Nephron progenitor cell (in vitro differentiated cells): ENCODE measurements at places on chromosomes 3 and 15.
A peak's percentile ranks its signal among the peaks of the same experiment; 100 is the strongest.

GRCh38 chr3:43400781-43401730 is 114.7 kb downstream of the SNRK start:
- H3K4me1 ChIP-seq = peaks cover 9% of the 10 kb centered on the region
- no peak overlapping the region for H3K4me3 ChIP-seq
- DNase-seq = no peak
- H3K27me3 ChIP-seq = no peaks in the 10 kb centered on the region
- H3K36me3 ChIP-seq = no peaks in the 10 kb centered on the region

GRCh38 chr3:163809540-163809993 is 1268.7 kb downstream of the SI start:
- no peak for DNase-seq
- H3K27ac ChIP-seq = peak overlapping the region; percentile 54
- no peaks in the 10 kb centered on the region for H3K27me3 ChIP-seq
- H3K4me3 ChIP-seq = no peak overlapping the region
- H3K4me1 ChIP-seq = no peaks in the 10 kb centered on the region

GRCh38 chr3:108736821-108737220 is 20.4 kb downstream of the RETNLB start:
- no peaks in the 10 kb centered on the region for H3K27me3 ChIP-seq
- H3K4me1 ChIP-seq = no peaks in the 10 kb centered on the region

GRCh38 chr15:83203543-83203942 is 4.1 kb downstream of the HDGFL3 start:
- H3K4me1 ChIP-seq = peaks cover 45% of the 10 kb centered on the region
- H3K4me3 ChIP-seq = peak overlapping the region; percentile 45
- peaks cover 27% of the 10 kb centered on the region for H3K36me3 ChIP-seq
- H3K27ac ChIP-seq = no peak overlapping the region
- no peak for DNase-seq
- no peaks in the 10 kb centered on the region for H3K27me3 ChIP-seq

DNA sequence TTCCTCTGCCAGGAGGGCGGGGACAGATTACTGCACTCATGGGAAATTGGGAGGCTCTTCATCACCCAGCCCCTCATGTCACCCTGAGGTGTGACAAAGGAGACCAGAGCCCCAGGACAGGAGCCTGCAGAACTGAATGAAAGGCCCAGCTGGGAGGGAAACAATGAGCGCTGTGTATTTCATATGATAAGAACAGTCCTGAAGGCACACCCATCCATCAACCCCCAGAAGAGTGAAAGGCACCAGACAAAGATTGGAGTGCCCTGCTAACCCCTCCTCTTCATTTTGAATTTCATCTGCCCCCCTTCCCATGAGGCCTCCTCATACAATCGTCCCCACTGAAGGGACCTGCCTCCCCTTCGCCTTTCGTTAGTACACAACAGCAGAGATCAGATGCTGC is 160.0 kb upstream of the PRICKLE2 start:
- peaks cover 6% of the 10 kb centered on the region for H3K4me1 ChIP-seq
- H3K36me3 ChIP-seq = peaks cover 10% of the 10 kb centered on the region
- H3K4me3 ChIP-seq = no peak overlapping the region
- peak overlapping the region; percentile 20 for H3K27ac ChIP-seq
- no peak for DNase-seq

DNA sequence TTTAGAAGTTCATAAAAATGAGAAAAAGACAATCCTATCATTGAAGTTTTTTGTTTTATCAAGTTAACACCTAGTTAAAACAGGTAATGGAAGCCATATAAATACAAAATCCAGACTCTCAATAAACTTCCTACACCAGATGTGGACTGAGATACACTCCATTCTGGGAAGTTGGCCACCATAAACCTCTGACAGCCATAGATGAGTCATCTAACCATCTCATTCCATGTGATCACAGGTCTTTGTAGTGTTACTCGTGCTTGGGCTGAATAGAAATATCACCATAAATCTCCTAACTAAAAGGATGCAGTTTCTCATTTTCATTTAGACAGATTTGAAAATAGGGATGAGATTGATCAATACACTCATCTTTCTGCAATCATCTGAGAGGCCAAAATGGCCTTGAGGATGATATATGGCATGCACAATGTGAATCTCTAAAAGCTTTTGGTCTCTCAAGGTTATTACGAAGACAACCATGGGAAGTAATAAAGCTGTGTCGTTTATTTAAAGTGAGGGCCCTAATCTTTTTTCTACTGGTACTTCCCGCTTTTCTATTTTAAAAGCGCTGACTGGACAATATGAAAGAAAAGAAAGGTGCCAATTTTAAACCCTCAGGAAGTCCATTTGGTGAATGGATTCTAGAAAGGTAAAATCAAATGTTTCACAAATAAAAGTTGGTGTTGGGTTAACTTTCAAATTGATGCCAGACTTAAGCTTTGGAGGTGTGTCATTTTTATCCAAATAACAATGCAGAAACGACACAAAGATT is 155.5 kb downstream of the POLR2M start:
- H3K4me1 ChIP-seq = peaks cover 22% of the 10 kb centered on the region
- H3K4me3 ChIP-seq = no peak overlapping the region
- H3K36me3 ChIP-seq = no peaks in the 10 kb centered on the region
- no peak overlapping the region for H3K27ac ChIP-seq
- H3K27me3 ChIP-seq = peaks cover 3% of the 10 kb centered on the region

DNA sequence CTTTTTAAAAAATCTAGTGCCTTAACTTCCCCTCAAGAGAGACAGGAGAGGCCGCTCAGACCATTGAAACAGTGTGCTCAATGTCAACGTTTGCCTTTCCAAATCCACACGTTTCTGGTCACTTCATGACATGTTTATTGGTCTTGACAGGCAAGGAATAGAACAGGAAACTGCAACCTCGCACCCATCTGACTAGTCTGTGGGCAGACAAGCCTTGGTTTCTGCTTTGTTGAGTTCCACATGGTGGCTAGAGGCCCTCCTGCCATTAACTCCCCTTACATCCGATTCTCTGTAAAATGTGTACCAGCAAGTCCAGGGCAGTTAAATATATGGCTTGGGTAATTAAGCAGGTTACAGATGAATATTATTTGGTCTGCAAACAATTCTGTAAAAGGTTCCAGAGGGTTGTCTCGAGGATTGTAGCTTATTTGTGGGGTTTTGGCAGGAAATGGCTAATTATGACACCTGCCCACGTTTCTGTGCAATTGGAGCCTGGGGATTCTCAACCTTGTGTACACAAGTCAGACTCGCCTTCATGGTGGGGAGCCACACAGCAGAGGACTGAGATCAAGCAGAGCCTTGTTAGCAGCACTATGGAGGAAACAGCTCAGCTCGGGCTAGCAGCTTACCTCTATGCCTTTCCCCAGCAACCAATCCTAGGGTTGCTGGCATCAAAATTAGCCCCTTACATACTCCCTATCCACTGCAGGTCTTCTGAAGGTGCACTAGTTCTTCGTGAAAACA is 317.5 kb upstream of the IGF1R start:
- H3K36me3 ChIP-seq = no peaks in the 10 kb centered on the region
- H3K27ac ChIP-seq = no peak overlapping the region
- H3K4me3 ChIP-seq = no peak overlapping the region
- H3K27me3 ChIP-seq = peaks cover 13% of the 10 kb centered on the region

DNA sequence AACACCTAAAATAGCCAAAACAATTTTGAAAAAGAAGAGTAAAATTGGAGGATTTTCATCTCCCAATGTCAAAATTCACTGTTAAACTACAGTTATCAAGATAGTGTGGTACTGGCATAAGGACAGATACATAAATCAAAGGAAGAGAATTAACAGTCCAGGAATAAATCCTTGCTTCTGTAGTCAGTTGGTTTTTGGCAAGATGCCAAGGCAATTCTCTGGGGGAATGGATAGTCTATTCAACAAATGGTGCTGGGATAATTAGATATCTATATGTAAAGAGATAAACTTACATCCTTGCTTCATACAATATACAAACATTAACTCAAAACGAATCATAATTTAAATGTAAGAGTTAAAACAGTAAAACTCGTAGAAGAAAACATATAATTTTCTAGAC is 57.9 kb upstream of the SELENOK start:
- H3K27me3 ChIP-seq = peaks cover 7% of the 10 kb centered on the region
- peaks cover 9% of the 10 kb centered on the region for H3K36me3 ChIP-seq
- H3K27ac ChIP-seq = no peak overlapping the region
- no peaks in the 10 kb centered on the region for H3K4me1 ChIP-seq

- no peaks in the 10 kb centered on the region for H3K4me1 ChIP-seq
- DNase-seq = no peak
- no peaks in the 10 kb centered on the region for H3K27me3 ChIP-seq
- H3K36me3 ChIP-seq = peaks cover 28% of the 10 kb centered on the region
- no peak overlapping the region for H3K4me3 ChIP-seq
These were observed 47.1 kb upstream of the MAPKBP1 start for GRCh38 chr15:41727143-41727542.

DNA sequence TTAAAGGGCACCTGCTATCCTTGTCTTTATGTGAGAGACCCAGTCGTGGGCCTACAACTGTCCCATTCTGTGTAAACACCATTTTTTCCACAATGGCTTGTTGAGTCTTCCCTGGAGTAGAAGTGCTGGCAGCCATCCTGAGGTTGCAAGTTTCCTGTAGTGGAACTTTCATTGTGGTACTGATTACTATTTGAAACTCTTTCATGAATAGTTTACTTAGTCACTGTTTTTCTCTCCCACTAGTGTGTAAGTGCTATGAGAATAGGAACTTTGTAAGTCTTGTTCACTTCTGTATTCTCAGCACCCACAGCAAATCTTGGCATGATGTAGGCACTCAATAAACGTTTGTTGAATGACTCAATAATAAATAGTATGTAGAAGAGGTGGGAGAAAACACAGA is 48.6 kb downstream of the RARB start:
- H3K27ac ChIP-seq = no peak overlapping the region
- no peak for DNase-seq
- no peaks in the 10 kb centered on the region for H3K36me3 ChIP-seq

GRCh38 chr3:194194757-194195085 is 58.8 kb downstream of the HES1 start:
- H3K4me3 ChIP-seq = no peak overlapping the region
- DNase-seq = no peak
- H3K27ac ChIP-seq = no peak overlapping the region
- H3K27me3 ChIP-seq = peaks cover 17% of the 10 kb centered on the region

GRCh38 chr3:53813229-53813628 is 33.0 kb downstream of the CHDH start:
- no peak overlapping the region for H3K27ac ChIP-seq
- no peak for DNase-seq
- no peak overlapping the region for H3K4me3 ChIP-seq
- no peaks in the 10 kb centered on the region for H3K36me3 ChIP-seq
- H3K27me3 ChIP-seq = peaks cover 3% of the 10 kb centered on the region

DNA sequence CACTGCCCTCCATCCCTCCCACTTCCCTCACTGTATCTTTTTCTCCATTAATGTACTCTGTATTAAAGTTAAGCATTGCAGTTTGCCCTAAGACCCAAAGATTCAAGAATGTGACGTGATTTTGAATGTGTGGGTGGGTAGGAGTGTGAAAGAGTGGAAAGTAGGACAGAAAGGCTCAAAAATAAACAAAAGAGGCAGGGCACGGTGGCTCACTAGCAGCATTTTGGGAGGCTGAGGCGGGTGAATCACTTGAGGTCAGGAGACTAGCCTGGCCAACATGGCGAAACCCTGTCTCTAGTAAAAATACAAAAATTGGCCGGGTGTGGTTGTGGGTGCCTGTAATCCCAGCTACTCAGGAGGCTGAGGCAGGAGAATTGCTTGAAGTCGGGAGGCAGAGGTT is 18.4 kb downstream of the TFRC start:
- H3K36me3 ChIP-seq = peaks cover 87% of the 10 kb centered on the region
- DNase-seq = no peak
- H3K4me3 ChIP-seq = no peak overlapping the region
- no peaks in the 10 kb centered on the region for H3K4me1 ChIP-seq

DNA sequence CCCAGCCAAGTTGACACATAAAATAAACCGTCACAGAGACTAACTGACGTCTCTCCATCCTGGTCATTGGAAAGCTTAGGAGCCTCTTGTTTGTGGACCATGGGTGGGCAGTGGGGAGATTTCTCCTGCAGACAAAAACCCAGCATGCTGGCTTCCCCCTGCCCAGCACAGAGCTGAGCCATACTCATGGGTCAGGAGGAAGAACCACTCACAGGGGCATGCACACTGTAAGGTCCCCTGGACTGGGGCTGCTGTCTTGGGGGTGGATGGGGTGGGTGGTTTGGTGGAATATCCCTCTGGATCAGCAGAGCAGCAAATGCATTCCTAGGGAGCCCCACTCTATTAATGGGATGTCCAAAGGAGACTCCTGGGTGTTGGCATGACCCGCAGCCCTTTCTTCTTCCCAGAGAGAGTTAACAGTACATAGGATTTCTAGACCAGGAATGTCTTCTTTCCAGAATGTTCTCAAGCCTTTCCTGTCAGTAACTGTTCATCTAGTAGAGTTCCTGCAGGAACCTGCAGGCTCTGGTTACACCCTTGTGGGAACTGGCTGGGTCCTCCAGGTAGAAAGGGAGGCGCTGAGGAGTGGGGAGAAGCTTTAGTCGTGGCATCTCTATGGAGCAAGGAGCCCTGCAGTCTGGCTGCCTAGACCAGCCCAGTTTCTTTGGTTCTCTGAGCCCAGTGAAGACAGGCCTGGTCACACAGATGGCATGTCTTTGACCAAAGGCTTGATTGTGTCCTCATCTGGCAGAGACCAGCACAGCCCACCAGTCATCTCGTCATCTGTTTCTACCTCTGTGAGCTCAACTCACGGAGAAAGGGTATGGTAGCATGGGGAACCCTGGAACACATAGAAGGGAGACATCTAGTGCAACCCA is 73.4 kb upstream of the PRR23C start:
- H3K27ac ChIP-seq = no peak overlapping the region
- DNase-seq = no peak
- H3K4me1 ChIP-seq = peaks cover 25% of the 10 kb centered on the region

DNA sequence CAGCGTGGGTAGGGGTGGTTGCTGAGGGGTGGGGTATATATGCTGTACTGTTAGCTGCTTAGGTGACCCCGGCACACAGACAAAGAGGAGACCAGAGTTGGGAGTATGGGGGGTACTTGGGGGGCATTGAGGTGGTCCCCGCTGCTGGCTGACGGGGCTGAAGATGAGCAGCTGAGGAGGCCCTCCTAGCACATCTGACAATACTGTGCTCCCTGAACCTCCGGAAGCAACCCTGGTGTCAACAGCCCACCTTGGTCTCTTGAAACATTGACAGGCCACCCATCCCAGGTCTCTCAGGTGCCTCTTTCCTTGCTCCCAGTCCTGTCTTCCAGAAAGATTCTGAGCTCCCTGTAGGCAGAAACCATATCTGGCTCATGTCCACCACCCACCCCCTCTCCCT is 19.2 kb upstream of the SEMA3F start:
- H3K4me1 ChIP-seq = peaks cover 78% of the 10 kb centered on the region
- H3K27ac ChIP-seq = peak overlapping the region; percentile 89
- H3K4me3 ChIP-seq = no peak overlapping the region
